NCI-H2081 (cell line): ENCODE measurements at places on chromosomes 6 and 20.

GRCh38 chr6:43078691-43079090 lies 2.6 kb downstream of the PTK7 start:
- no peak for DNase-seq

- DNase-seq = no peak
These were observed 55.7 kb downstream of the MAFB start for GRCh38 chr20:40633123-40633850.

DNA sequence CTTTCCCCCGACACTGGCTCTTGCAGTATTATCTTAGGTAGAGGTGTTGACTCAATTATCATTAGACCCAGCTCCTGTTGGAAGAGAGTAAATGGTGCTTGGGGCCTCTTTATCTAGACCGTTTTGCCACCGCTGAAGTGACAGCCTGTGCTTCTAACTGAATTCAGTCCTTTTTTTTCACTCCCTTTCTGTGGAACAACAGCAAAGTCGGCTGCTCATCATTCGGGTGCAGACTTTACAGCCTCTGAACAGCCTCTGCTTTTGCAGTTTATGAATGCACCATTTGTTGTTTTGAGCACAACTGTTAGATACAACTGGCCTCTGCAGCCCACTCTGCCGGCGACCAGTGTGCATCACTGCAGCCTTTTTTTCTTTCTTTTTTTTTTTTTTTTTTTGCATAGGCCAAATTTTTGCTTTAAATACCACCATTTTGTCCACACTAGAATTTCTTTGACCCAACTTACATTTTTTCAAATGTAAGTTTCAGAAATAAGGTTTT lies 35.8 kb downstream of the RREB1 start:
- no peak for DNase-seq

DNA sequence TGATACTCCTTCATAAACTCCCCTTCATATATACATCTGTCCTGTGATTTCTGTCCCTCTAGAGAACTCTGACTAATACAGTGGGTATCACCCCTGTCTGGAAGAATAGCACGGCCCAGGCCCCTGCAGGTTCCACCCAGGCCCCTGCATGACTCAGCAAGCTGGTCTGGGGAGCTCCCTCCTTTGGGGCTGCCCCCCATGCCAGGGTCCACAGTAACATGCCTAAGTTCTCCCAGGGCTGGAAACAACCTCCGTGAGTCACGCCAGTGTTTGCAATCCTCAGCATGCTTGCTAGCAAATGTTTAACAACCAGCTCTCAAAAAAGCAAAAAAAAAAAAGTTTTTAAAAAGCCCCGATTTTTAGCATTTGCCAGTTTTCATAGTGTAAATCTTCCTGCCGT lies 134.3 kb upstream of the CDH4 start:
- DNase-seq = no peak

GRCh38 chr6:39309942-39310531 lies 4.2 kb downstream of the KCNK17 start:
- DNase-seq = peak; percentile 69
